MCF 10A (cell line): ENCODE measurements at places on chromosomes 7 and 10.

DNA sequence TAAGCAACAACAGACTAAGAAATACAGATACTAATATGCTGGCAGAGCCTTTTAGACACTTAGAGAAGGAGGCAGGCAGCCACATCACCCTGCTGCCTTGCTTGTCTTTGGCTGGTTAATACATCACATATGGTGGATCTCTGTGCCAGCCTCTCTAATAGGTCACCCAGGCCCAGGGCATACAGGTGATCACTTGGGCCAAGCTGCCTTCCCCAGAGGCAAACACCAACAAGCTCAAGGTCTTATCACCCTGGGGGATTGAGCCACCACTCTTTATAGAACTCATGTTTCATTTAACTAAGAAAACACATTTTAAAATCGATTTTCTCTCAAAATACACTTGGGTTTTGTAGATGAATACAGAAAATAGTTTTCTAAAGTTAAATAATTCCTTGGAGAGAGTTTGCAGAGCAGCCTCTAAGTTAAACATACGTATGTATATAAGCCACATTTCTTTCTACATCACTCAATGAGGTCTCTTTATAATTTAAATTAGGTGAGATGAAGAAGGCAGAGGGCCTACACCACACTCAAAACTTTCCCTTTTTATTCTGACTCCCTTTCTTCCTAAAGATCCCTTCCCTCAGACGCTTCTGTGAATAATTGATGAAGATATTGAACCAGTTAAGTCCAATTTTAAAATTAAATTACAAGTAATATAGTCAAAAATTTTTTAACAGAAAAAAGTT is 556.8 kb upstream of the GHITM start:
- no peak for DNase-seq

GRCh38 chr7:129047761-129048160 is 7.2 kb downstream of the TNPO3 start:
- no peak for DNase-seq

DNA sequence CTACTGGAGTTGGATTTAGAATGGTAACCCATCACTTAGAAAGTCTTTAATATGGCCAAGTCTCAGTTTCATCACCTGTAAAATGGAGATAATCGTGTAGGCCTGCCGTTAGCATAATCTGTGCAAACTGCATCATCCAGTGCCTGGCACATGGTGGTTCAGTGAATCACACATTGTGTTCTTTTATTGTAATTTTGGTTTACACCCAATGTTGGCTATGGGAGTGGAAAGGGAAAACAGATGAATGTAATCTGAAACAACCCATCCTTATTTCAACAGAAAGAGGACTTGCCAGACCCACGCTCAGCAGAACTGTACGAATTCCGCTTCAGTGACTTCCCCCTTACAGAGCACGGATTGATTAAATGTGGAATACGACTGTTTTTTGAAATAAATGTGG is 27.5 kb downstream of the PDE6C start:
- DNase-seq, result no peak

DNA sequence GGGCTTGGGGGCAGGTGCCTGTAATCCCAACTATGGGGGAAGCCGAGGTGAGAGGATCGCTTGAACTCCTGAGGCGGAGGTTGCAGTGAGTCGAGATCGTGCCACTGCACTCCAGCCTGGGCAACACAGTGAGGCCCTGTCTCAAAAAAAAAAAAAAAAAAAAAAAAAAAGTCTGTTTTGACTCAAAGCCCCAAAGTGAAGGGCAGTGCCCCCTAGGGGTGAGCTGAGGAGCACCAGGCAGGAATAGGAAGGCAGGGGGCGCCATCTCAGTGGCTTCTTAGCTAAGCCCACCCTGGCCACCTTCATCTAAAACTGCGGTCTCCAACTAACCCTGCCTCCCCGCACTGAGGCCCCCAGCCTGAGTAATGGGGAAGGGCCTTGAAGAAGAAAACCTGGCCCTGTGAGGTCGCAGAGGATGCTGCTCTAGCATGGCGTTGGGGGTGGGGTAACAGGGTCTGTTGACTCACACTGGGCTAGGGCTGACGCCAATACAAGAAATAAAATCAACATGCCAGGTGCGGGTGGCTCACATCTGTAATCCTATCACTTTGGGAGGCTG is 9.8 kb downstream of the PODXL start:
- peak; percentile 33 for DNase-seq

- DNase-seq, result no peak
Measured at GRCh38 chr10:113356794-113357680, 195.8 kb upstream of the HABP2 start.

- DNase-seq, result no peak
Measured at GRCh38 chr10:112835944-112836451, 114.0 kb upstream of the TCF7L2 start.

GRCh38 chr10:120251821-120252442 is 205.1 kb upstream of the PLPP4 start:
- no peak for DNase-seq
